ENCODE measurements at places on chromosomes 2 and 18.
A peak's percentile ranks its signal among the peaks of the same experiment; 100 is the strongest.

- peak; percentile 64 for DNase-seq
These were observed 815 bp downstream of the GMCL1 start for GRCh38 chr2:69830045-69830905.

- DNase-seq = no peak
These were observed 31.3 kb downstream of the SP140 start for GRCh38 chr2:230256733-230257332.

DNA sequence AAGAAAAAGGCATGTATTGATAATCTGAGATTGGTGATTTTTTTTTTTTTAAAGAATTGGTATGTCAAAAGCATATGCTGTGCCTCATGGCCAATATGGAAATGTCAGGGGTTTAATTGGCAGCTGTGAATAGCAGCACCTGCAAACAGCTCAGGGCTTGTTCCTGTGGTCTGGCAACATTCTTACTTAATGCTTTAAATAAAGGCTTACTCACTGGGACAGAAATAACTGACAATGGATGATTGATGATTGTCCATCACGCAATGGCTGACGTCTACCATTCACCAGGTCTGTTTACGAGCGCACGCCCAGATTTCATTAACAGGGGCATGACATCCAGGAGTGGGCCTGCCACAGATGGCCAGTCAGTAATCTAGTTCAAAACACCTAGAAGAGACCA is 66.7 kb downstream of the ETAA1 start:
- no peak for DNase-seq

DNA sequence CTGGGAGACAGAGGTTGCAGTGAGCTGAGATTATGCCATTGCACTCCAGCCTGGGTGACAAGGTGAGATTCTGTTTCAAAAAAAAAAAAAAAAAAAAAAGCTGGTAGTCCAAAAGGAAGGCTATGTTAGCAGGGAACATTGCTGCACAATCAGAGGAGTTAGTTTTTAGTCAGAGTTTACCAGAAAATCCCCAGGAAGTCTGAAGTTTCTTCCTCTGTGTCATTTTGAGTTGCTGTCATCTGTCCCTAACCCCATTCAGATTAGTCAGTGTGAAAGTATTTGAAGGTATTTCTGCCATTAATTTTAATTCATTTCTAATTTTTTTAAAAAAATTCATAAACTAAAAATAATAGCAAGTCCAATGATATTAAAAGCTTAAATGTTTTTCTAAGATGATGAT is 33.5 kb upstream of the CERS6 start:
- DNase-seq = no peak

GRCh38 chr2:143383016-143383415 is 253.8 kb downstream of the ARHGAP15 start:
- no peak for DNase-seq

DNA sequence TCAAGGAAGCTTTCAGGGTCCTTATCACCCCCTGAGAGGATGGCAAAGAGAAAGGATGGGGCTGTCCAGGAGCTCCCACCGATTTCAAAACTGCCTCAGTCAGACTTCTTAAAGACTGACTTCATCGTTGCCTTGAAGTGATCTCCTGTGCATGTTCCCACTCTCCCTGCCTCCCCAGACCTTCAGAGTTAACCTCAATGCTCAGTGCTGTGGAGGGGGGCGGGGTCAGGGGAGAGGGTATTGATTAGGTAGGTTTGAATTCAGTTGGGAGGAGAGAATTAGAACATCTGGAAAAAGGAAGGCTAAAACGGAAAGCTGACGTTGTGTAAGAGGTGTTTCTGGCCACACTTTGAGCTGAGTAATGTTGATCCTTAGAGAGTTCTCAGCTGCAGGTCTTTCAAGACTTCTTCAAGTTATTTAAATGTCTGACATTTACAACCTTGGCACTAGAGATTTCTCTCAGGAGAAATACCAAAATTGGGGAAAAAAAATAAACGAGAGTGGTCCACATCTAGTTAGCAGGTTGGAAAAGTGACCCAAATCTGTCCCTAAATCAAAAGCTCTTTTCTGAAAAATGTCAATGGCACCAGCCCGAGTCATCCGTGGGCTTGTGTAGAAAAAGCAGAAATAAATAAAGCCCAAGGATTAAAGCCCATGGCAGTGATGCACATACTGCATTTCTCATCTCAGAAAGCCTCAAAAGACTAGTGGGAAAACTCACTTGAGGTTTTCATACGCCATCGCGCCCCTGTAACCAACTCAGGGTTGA is 134.7 kb upstream of the EPAS1 start:
- DNase-seq = peak; percentile 88

All from fibroblast of villous mesenchyme (primary cell).